ENCODE measurements at places on chromosomes 1 and 21.
A peak's percentile ranks its signal among the peaks of the same experiment; 100 is the strongest.

DNA sequence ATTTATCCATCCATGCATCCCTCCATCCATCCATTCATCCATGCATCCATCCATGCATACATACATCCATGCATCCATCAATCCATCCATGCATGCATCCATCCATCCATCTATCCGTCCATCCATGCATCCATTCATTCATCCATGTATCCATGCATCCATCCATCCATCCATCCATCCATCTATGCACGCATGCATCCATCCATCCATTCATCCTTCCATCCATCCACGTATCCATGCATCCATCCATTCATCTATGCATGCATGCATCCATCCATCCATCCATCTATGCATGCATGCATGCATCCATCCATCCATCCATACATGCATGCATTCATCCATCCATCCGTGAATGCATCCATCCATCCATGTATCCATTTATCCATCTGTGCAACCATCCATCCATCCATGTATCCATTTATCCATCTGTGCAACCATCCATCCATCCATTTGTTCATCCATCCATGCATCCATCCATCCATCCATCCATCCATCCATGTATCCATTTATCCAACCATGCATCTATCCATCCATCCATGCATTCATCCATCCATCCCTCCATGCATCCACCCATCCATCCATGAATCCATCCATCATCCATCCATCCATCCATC lies 30.3 kb upstream of the TINAGL1 start:
- DNase-seq, result no peak

GRCh38 chr21:43323244-43324005 lies 103.5 kb downstream of the SIK1 start:
- no peak for DNase-seq

- DNase-seq, result no peak
Observed at GRCh38 chr1:12173041-12173509, 6.3 kb downstream of the TNFRSF1B start.

- DNase-seq, result no peak
Observed at GRCh38 chr1:213931836-213932235, 55.9 kb upstream of the PROX1 start.

DNA sequence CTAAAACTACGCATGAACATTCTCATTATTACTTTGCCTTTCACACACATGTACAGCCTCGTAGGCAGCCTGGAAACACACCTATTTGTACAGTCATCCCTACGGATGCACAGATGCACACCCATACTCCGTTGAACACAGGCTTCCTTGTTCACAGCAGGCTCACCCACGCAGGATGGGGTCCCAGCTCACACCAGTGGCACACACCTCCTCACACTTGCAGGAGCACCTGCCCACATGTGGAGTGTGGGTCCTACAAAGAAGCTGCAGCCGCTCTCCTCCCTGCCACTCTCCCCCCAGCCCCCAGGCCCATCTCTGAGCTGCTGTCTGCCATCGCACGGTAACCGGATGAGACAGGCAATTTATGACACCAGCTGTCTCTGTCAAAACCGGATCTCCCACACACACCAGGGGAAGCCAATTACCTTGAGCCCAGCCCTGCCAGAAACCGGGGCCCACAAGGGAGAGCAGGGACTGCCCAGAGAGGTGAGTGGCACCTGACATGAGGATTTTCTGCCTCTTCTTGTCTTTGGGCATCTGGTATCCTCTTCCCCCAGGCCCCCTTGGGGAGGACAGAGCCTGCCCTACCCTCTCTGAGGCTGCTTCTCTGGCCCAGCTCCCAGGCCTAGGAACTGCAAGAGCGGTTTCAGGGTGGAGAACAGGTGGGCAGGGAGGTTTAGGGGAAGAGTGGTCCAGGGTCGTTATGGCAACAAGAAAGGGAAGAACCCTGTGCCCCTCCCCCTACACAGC lies 175.4 kb downstream of the IGSF21 start:
- DNase-seq, result peak; percentile 38

- DNase-seq, result no peak
Observed at GRCh38 chr21:43006874-43007208, 32.5 kb downstream of the PKNOX1 start.

DNA sequence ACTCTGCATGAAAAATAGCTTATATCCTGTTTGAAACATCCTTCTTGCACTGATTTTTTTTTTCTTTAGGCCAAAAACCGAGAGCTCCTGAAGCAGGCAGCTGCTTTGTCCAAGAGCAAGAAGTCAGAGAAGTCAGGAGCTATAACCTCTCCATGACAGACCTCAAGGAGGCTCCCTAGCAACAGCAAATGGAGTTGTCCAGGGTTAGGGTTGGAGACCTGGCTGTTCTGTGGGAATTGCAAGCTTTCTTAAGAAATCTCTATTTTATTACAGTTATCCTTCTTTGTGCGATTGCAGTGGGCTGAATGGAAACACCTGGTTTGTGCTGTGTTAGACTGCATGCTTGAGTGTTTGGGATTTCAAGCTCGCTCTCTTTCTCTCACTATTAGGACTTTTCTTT lies 12.6 kb upstream of the STX12 start:
- DNase-seq, result no peak

DNA sequence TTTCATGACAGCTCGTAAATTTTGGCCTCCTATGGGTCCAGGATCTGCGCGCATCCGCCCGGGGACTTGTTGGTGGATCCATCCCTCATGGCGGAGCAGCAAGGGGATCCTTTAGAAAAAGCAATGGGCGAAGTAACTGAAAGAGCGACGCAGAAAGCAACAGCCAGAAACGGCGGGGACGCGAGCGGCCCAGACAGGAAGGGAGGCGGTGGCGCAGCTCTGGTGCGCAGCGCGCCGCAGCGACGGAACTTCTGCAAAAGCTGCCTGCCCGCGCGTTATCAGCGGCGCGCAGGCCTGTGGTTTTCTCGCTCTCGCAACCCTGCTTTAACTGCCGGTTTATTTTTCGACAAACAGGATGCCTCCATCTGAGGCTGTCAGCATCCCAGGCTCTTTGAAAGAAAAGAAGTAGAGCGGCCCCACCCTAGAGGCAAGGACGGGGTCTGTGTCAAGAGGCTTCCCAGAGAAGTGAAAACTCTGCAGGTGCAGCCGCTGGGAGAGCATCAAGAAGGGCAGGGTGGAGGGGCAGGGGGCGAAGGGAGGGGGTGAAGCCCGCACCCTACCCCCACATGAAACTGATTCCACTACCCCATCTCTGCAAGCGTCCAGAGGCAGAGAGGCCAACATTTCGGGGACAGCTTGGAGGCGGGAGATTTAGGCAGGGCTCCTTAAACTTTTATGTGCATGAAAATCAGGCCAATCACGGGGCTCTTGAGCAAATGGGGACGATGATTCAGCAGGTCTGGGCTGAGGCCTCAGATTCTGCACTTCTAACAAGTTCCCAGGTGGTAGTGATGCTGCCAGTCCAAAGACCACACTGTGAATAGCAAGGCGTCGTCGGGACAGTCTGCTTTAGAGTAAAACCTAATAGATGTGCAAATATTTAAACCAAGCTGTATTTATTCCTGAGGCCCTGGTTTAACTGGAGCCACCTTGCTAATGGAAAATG lies 22.2 kb downstream of the RUNX1 start:
- DNase-seq, result peak; percentile 53

GRCh38 chr1:217534566-217534965 lies 96.3 kb downstream of the GPATCH2 start:
- DNase-seq, result no peak

Data from nephron progenitor cell (in vitro differentiated cells).